ENCODE measurements at places on chromosomes 1 and 21.
A peak's percentile ranks its signal among the peaks of the same experiment; 100 is the strongest.

DNA sequence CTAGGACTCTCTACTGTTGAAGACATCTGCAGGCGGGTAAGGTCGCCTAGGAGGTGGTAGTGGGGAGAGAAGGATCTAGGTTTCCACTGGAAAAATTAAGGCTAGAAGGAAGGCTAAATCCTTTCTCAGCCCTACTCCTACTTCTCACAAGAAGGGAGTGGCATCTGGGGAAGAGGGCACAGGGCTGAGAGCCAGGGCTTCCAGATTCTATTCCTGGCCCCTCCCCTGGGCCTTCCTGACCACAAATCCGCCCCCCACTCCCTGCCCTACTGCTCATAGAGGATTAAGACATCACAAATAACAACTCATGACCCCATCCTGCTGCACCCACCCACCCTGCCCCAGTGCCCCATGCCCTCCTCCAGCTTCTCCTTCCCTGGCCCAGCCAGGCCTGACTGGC is 2.5 kb downstream of the PHLDA3 start:
- no peak for DNase-seq

GRCh38 chr1:211386921-211387320 is 60.3 kb downstream of the TRAF5 start:
- DNase-seq: no peak

GRCh38 chr1:23528250-23528978 is 2.6 kb downstream of the E2F2 start:
- no peak for DNase-seq

DNA sequence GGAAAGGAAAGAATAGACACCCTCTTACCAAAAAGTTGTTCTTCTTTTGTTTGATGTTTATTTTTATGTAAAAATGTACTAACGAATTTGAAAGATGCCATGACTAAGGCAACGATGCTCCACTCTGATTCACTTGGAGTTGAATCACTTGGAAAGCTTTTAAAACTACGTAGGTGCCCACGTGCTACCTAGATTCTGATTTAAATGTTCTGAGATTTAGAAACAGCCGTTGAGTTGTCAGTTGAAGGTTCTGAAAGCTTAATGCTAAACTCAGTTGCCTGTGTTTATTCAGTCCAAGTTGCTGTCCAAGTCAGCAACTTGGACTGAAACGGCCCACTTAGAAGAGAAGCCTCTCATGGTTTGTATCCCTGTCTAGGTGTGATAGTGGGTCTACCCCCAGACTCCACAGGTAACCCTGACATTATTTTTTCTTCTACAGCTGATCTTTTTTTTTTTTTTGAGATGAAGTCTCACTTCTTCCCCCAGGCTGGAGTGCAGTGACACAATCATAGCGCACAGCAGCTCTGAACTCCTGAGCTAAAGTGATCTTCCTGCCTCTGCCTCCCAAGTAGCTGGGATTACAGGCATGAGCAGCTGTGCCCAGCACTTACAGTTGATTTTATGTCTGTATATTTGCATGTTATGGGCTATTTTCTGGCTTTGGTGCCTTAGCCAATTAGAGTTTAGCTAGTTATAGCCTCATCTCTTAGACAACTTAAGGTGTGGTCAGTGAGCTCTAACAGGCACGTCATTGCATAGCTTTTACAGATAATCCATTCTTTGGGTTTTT is 1.4 kb upstream of the VAMP4 start:
- DNase-seq: no peak

DNA sequence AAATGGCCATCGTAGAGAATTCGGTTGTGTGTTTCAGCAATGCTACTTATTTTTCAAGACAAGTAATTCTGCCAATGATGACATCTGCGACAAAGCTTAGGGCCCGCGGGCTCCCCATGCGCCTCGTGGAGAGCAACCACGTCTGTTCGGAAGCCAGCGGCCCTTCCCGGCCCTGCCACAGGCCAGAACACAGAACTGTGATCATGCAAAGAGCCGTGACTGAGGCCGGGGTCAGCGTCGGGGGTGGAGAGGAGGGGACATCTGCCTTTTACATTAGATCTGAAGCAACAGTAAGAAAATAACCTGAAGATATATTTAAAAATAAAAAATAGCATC is 103.7 kb downstream of the PGBD5 start:
- no peak for DNase-seq

DNA sequence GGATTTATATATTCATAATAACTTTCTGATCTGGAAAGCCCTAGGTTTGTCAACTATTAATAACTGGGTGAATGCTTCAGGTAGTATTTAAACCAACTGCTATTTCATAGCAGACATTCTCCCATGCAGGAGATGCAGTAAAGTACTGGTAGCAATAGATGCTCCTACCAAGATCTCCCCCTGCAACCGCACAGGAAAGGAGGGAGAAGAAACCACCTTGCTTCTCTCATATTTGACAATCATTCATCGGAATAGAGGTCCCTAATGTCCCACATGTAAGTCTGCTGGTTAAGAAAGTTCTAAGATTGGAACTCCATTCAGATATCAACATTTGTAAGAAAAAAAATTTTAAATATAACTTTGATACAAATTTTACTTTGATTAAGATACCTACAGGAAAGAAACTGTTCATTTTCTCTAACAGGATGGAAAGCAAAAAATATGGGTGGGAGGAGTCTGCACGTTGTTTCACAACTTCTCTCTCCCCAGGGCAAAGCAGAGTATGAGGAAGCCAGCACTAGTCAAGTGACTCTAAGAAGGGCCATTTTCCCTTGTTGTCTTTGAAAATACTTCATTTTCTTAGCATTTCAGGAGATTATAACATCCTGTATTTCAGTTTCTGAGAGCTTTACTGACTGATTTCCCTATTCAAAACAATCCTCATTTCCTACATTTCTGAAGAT is at the start of gene PYHIN1:
Gene PYHIN1 (plus strand): TSS at position 498 of the 683 bp plus-strand sequence. CDS start 5,359 bp downstream, outside the sequence.
- DNase-seq: no peak

DNA sequence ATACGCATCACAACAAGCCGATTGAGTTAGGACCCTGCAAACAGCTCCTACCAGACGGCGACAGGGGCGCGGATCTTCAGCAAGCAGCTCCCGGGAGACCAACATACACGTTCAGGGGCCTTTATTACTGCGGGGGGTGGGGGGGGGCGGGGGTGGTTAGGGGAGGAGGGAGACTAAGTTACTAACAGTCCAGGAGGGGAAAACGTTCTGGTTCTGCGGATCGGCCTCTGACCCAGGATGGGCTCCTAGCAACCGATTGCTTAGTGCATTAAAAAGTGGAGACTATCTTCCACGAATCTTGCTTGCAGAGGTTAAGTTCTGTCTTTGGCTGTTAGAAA is 162.0 kb downstream of the RUNX1 start:
- DNase-seq: no peak

GRCh38 chr21:42677339-42678321 is 24.2 kb downstream of the PDE9A start:
- no peak for DNase-seq

DNA sequence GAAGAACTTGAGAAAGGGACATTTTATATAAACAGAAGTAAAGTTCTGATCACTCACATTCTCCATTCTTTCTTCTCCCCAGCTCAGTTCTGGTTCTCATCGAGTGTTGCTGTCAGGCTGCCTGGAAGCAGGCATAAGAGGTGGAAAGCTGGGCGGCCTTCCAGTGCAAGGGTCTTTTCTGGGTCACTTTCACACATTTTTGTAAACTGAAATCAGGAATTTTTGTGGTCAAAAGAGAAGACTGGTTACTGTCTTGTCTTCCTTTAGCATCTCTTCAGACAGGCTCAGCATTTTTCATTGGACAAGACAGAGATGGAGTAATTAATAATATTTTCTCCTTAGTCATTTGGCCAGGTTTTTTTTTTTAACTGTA is 93.7 kb downstream of the CTH start:
- DNase-seq: no peak

GRCh38 chr1:28592321-28593071 is 431 bp downstream of the RAB42 start:
- no peak for DNase-seq

DNA sequence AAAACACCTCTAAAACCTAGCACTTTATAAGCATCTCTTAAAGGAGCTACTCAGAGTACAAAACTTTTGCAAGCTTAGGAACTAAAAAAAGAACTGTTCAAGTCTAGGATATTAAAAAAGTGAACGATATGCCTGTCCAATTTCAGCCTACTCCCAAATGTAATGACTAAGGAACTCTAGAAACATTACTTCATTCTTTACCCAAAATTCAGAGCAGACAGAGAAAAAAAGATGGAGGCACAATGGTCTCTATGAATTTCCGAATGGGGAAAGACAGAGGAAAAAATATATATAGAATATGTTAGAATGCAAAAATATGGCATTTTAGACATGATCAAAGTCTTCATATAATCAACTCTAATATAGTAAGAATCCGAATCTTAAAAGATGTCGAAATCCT is 61.2 kb downstream of the TP53BP2 start:
- DNase-seq: no peak

DNA sequence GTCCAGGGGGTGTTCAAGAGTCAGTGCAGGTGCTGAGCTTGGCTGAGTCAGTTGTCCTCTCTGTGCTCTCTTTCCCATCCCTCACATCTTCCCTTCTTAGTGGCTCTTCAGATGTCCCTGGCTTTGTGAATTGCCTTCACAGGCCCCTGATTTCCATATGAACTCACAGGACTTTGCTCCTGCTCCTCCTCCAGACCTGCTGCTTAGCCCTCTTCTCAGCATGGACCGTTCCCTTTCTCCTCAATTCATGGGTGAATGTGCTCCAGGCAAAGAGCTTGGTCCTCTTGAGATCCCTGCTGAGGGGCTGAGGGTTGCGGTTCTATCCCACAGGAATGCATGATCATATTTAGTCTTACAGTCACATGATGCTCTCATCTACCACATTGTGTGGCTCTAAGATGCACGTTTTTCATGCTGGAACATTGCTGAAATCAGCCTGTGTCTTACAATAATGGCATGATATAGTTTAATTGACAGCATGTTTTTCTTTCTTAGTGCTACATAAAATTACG is 30.5 kb downstream of the CACNA1E start:
- no peak for DNase-seq

- no peak for DNase-seq
These were observed 63.2 kb downstream of the CD58 start for GRCh38 chr1:116507631-116508030.

DNA sequence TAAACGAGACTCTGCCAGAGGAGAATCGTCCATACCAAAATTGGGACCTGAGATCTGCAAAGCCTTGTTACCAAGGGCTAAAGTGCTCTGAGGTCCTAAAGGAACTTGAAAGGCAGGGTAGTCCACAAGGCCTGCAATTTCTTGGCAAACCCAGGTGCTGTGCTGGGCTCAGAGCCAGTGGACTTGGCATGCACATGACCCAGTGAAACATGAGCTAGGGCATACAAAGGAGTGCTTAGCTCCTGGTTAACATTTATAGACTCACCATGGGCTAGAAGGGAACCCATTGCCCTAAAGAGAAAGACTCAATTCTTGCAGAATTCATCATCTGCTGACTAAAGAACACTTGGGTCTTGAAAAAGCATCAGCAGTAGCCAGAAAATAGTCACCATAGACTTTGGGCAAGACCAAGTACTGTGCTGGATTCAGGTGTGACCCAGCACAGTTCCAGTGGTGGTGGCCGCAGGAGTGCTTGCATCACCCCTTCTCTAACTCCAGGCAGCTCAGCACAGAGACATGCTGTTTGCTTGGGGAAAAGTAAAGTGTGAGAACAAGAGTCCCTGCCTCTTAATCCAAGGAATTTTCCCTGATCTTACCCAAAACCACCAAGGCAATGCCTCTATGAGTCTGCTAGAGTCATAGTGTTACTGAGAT is 1069.4 kb upstream of the ADGRL2 start:
- no peak for DNase-seq

DNA sequence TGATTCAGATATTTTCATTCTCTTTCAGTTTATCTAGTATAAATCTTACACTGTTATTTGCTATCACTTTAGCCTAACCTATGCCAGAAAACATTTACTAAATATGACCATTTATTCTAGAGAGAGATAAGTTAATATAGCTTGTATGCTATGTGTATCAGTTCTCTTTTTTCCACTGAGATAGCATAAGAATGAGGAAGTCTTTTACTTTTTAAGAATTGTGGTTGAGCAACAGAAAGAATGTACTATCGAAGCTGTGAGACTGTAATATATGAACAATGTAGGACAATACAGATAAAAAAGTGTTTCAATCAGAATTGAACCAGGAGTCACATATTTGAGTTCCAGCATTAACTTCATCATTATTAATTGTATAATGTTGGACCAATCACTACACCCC is 479.9 kb upstream of the PLXNA2 start:
- no peak for DNase-seq

GRCh38 chr21:42107881-42108553 is 36.9 kb downstream of the UMODL1 start:
- no peak for DNase-seq

DNA sequence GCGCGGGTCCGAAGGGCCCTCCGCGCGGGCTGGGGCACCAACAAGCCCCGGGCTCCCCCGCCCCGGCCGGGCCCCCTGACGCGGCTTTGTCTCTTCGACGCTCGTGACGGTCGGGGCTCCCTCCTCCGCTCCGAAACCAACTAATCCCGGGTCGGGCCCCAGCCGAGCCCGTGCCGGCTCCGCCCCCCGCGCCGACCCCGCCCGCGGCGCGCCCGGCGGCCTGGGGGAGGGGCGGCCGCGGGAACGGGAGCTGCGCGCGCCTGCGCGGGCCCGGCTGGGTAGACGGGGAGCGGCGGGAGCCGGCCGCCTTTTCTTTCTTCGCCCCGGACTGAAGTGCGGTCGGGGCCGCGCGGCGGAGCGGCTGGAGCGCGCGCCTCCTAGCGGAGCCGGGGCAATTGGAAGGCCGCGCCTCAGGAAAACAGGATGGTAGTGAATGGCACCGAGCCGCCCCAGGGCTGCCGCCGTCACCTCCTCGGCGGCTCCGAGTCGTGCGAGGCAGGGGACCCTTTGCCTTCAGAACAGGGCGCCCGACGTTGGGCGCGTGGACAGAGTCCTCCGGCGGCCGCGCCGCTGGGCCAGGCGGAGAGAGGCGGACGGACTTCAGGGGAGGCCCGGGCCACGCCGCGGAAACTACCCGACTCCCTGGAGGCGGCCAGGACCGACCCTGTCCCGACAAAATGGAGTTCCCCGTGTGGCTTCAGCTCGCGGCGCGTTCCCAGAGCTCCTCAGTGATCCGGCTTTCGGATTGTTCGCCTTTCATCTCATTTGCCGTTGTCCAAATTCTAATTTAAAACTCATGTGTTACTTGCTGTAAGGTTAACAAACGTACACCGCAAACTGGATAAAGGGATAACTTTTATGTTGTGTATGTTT is at the start of gene TP53BP2:
Gene TP53BP2 (minus strand): TSS at position 138 of the 873 bp plus-strand sequence. CDS start 267 bp downstream, outside the sequence.
- DNase-seq: peak; percentile 64

DNA sequence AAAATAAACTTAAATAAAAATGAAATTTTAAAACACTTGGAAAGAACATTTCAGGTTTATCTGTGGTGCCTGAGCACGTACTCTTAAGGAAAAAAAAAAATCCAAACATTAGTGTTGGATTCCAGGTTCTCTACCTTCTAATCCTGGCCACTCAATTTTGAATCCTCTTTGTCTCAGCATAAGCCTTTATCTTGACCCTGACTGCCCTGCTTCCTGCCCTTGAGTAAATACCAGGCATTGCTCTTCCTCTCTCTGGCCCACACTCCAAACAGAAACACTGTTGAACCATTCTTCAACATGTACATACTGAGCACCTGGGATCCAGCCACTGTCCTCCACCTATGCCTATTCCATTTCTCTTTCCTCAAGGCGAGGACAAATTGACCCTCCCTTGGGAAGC is 11.4 kb upstream of the VANGL1 start:
- DNase-seq: no peak

- DNase-seq: no peak
These were observed 125.0 kb upstream of the B3GALT2 start for GRCh38 chr1:193311226-193311948.

- DNase-seq: no peak
These were observed 42.9 kb downstream of the ATP1A1 start for GRCh38 chr1:116415699-116416533.

- no peak for DNase-seq
These were observed 1671.1 kb downstream of the MRPL39 start for GRCh38 chr21:23936224-23936623.

GRCh38 chr1:9180111-9180819 is 51.4 kb upstream of the GPR157 start:
- DNase-seq: no peak

All from esophagus squamous epithelium (tissue), 5 donors.